Bronchus fibroblast of lung (primary cell): ENCODE measurements at places on chromosomes 3 and 15. TPM values are rescaled to one million over a fixed set of nuclear protein-coding genes. Genes with fewer than 3 reads are reported as not detected.

The AMIGO3 gene
- total RNA-seq, result 0.50 and 1.2 TPM in 2 replicates

The CCR5 gene
- total RNA-seq, result not detected in 2 replicates

The CTXND1 gene
- total RNA-seq, result not detected in 2 replicates

The GCHFR gene
- 4.2 and 4.8 TPM in 2 replicates for total RNA-seq

The ZPLD1 gene
- not detected in 2 replicates for total RNA-seq

The KCNMB3 gene
- 0.34 and 0.89 TPM in 2 replicates for total RNA-seq

The MYO5C gene
- 0.15 and 0.50 TPM in 2 replicates for total RNA-seq

The RBM5 gene
- 46.5 and 58.2 TPM in 2 replicates for total RNA-seq

The COLQ gene
- total RNA-seq, result 0.15 and 0.17 TPM in 2 replicates

The ETFA gene
- total RNA-seq, result 75.5 and 85.6 TPM in 2 replicates

The RASGRP1 gene
- total RNA-seq, result not detected in 2 replicates

The KIF15 gene
- total RNA-seq, result 14.4 and 15.5 TPM in 2 replicates
